Globus pallidus (tissue), 1 donor: ENCODE measurements at places on chromosomes 2 and 18.

GRCh38 chr18:48852794-48853193 lies 98.0 kb downstream of the SMAD7 start:
- no peak for DNase-seq

DNA sequence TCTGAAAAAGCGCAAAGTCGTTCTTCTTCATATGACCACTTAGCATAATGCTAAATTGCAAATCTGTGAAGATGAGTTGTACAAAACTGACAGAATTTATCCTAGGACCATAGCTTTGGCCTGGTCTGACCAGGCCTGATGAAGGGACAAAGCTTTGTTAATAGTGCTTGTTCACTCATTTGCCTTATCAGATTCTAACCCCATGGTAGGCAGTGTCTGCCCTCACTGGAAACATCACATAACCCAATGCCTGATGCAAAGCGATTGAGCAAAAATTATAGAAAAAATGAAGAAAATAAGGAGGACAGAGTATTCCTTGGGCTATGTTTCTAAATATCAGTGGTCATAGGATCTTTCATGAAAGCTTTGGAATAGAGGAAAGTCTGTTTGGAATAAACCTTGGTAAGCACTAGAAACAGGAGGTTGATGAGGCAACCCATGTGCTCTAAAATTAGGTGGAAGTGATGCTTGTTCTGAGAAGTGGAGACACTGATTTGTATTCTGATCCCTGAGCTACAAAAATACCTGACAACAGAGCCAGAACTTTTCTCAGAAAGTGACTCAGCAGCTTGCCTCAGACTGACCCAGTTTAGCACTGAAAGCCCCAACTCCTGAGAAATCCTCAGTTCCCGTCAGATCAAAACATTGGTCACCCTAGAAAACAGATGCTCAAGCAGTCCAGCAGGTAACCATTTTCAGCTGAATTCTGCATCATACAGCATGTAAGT lies 131.4 kb upstream of the MAPRE2 start:
- DNase-seq: peak; percentile 35

- DNase-seq: no peak
Measured at GRCh38 chr18:6652098-6652497, 77.4 kb upstream of the ARHGAP28 start.

DNA sequence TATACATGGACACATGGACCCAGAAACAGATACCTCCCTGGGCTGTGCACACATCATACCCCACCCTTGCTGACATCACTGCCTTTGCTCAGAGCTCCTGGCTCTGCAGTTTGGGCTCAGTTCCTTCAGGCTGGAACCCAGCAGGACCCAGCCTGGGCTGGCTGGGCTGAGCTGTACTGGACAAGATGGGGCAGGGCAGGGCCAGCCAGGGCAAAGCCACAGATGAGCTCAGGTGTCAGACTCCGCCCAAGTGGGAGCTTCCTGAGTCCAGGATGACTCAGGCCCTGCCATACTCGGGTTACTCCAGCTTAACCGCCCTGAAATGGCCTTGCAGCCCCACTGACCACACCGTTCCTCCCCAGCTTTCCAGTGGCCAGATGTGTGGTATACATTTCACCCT lies 284.9 kb downstream of the OSR1 start:
- DNase-seq: no peak

DNA sequence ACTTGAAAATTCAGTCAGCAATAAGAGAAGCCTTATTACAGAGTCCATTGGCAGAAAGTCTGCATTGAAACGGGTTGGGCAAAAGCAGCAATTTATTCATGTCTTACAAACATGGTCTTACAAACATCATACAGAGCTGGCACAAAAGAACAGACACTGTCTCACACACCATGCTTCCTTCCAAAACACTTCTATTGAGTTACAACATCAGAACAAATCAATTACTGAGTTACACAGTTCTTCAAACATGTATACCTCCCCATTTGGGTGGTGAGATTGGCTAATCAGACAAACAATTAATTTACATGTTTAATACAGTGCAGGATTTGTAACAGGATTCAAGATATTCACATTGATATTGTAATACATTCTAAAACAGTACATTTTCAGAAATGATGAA lies 9.5 kb downstream of the SYT4 start:
- no peak for DNase-seq

GRCh38 chr2:175576875-175577274 lies 395.4 kb upstream of the ATP5MC3 start:
- DNase-seq: no peak
